Left lung (tissue), 14 donors: ENCODE measurements at places on chromosomes 5 and 9. TPM values are rescaled to one million over a fixed set of nuclear protein-coding genes. Genes with fewer than 3 reads are reported as not detected.

GRCh38 chr5:27701931-27702903 is 663.8 kb upstream of the CDH9 start:
- no peak for DNase-seq

DNA sequence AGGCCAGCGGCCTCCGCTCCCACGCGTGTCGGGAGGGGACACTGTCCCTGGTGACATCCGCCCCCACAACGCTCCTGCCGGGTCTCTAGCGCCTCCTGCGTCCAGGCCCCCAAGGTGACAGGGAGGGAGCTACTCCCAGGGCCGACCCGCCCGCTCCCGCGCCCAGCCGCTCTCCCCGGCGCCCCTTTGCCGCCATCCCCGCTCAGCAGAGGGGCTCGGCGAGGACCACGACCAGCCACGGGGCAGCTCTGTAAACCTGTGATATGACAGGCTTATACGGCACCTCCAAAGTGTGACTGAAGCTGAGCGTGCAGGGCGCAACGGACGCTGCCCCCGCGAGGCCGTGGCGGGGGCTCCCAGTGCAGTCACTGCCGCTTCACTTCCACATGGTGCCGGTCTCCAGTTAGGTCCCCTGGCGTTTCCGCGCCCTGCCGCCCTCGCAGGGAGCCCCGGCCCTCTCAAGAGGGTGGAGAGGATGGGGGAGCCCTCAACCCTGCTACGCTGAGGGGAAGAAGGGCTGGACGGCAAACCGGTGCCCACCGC is 978 bp upstream of the ADCY2 start:
- DNase-seq: no peak

- no peak for DNase-seq
Measured at GRCh38 chr9:72818385-72818784, 134.5 kb downstream of the ALDH1A1 start.

PTPRD gene
- 154 TPM for polyA plus RNA-seq

DNA sequence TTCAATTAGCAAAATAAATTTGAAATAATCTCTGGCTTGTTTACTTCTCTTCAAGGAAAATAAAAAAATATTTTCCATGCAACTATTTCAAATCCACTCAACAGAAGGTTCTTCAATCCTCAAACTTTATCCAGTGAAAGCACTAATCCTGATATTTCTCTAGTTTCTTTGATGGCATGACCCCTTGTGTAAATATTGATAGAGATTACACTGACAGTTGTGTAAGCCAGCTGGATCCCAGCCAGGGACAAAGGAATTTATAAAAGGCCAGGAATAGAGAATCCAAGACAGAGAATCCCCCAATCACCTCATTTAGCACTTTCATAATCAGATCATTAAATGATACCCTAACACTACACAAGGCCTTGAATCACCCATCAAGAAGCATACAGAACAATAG is 135.2 kb downstream of the GNA14 start:
- peak; percentile 74 for DNase-seq

- DNase-seq: no peak
Measured at GRCh38 chr5:9440517-9440916, 105.4 kb downstream of the SEMA5A start.

DNA sequence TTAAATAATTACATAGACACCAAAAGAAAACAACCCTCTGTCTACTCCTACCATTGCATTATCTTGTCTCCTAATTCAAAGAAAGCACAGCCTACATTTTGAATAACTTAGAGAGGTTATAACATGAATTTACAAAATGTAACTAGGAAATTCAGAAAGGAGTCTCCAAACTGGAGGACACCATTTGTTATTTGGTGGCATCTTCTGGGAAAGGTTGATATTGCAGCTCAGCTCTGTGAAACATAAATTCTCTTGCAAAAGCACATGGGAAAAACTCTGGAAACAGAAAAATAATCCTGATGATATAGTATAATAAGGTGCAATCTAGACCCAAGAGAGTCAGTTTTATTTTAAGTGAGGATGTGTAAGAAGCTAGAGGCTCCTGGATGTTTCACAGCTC is 215.3 kb downstream of the MLLT3 start:
- no peak for DNase-seq

GRCh38 chr5:545641-546375 is 21.6 kb upstream of the SLC9A3 start:
- no peak for DNase-seq

DNA sequence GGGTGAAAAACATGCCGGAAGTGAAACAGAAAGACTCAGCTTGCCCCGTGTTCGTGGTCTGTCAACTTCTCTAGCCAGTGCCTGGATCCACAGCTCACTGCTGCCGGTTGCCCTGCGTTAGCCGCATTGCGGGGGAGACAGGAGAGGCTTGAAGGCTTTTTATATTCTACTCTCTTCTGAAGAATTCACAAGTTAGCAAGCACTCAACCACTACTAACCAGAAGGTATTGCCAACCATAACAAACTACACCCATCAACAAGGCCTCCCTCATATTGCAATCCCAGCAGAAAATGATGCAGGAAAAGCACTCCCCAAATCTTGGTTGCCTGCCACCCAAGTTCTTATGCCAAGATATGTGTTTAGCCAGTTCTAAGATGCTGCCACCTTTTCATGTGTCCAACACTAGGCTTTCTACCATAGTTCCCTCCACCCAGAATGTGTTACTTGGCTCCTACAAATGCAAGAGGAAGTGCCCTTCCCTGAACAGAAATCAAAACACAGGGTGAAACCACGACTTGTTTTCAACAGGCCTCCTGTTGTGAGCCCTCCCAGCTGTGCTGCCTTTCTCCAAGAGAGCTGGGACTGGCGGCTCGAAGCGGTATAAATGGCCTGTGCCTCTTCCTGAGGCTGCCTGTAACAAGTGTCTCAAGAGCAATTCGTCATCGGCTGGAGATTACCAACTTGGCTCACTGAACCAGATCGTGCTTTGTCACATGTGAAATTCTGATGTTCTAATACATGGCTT is 129.0 kb downstream of the SNX18 start:
- peak; percentile 76 for DNase-seq

IGFBPL1 gene
- 2.0 TPM for polyA plus RNA-seq

- no peak for DNase-seq
Measured at GRCh38 chr9:135183528-135184180, 96.2 kb downstream of the OLFM1 start.

DNA sequence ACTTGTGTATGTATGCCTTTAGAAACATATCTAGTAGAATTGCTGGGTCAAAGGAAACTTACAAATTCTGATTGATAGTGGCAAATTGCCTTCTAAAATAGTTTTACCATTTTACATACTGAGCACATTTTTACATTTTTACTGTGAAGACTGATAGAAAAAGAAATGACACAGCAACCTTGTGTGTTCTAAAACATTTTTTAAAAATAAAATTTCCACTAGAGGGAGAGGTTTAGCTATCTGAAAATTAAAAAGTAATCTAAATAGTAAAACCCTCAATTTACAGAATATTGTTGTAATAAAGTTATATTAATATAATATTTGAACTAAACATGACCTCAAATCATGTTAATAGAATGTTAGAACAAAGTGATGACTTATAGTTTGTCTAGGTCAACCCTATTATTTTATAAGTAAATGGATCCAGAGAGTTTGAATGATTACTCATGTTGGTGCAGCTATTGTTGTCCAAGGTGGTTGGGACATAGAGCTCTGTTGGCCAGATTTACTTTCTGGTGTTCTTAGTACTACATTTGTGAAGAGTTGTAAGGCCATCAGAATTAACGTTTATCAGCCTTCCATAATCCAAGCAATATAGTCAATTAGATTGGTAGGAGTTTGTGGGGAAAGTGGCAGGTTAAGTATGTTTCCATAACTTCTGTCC is 17.2 kb downstream of the CENPP start:
- DNase-seq: no peak
